ENCODE measurements at places on chromosomes 13 and 19.

DNA sequence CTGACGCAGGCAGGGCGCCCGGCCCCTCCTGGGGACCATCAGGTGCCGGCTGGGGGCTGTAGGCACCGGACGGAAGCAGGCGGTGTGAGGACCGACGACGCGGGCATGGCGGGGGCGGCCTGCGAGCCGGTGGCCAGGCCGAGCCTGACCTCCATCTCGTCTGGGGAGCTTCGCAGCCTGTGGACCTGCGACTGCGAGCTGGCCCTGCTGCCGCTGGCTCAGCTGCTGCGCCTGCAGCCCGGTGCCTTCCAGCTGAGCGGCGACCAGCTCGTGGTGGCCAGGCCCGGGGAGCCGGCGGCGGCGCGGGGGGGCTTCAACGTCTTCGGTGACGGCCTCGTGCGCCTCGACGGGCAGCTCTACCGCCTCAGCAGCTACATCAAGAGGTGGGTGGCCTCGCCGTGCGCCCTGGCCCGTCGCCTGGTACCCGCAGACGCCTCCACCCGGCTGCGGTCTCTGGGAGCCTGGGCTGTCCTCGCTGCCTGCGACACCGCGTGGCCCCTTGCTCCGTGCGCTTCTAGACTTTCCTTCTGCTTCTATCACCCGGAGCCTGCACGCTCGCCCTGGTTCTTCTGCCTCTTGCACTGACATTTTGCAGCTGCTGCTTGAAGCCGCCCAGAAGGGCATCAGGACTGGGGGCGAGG is 460 bp downstream of the MEDAG start:
- peak; percentile 10 for DNase-seq

DNA sequence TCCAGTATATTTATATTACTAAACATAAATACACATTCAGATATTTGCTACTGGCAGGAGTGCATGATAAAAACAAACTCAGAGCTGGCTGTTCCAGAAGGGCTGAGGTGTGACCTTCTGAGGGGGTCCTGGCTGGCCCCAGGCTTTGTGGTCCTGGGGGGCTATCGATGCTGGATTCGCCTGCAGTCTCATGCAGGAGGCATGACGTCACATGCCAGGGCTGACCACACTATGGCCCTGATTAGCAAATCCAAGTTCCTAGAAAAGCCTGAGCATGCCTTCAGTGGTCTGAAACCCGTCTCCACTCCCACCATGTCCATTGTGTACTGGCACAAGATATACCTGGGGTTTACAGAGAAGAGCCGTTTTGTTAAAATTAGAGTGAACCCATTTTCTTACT is 97.9 kb downstream of the KL start:
- DNase-seq: no peak

GRCh38 chr13:73934215-73934641 is 200.0 kb downstream of the KLF12 start:
- DNase-seq: no peak

GRCh38 chr19:56156768-56157167 is 15.7 kb downstream of the ZNF444 start:
- no peak for DNase-seq

- no peak for DNase-seq
Measured at GRCh38 chr13:35714588-35715377, 238.3 kb upstream of the MAB21L1 start.

- peak; percentile 62 for DNase-seq
Measured at GRCh38 chr19:17703824-17704463, 15.3 kb upstream of the MAP1S start.

DNA sequence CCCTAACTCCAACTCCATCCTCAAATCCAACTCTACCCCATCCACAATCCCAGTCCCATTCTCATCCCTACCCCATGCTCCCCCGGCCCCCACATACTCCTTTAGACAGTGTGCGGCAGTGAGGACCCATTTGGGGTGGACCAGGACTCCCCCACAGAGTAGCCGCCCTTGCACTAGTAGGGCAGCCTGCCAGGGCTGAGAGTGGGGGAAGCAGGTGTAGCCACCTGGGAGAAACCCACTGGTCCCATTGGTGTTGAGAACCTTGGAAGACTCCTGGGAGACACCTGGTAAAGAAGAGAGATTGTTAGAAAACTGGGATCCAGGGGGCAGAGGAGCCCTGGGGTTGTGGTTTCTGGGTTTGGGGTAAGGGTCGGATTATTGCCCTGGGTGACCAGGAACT is 4.6 kb downstream of the KLK13 start:
- DNase-seq: no peak

GRCh38 chr13:65744836-65745235 is 1485.3 kb downstream of the PCDH9 start:
- no peak for DNase-seq

DNA sequence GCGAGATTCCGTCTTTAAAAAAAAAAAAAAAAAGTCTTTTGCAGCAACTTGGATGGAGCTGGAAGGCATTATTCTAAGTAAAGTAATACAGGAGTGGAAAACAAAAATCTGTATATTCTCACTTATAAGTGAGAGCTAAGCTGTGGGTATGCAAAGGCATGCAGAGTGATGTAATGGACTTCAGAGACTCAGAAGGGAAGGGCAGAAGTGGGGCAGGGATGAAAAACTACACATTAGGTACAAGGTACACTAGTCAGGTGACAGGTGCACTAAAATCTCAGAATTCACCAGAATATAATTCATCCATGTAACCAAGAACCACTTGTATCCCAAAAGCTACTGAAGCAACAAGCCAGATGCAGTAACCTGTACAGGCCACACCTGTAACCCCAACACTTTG is 2.0 kb downstream of the GP6 start:
- no peak for DNase-seq

DNA sequence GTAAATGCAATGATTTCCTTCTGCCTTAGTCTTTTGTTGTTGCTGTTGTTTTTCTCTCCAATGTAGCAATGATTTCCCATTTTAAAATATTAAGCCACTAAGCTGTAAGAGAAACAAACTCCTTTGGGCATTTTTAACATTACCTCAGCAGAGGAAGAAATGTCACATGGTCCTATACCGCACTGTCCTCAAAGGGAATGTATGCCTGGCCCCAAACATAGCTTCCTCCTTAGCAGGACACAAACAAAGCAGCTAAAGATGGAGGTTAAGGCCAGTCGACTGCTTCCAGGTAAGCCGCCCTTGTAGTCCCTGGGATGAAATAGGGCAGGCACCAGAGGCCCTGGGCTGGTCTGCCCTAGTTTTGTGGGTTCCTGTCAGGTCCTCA is 249.0 kb downstream of the TSHZ3 start:
- no peak for DNase-seq

DNA sequence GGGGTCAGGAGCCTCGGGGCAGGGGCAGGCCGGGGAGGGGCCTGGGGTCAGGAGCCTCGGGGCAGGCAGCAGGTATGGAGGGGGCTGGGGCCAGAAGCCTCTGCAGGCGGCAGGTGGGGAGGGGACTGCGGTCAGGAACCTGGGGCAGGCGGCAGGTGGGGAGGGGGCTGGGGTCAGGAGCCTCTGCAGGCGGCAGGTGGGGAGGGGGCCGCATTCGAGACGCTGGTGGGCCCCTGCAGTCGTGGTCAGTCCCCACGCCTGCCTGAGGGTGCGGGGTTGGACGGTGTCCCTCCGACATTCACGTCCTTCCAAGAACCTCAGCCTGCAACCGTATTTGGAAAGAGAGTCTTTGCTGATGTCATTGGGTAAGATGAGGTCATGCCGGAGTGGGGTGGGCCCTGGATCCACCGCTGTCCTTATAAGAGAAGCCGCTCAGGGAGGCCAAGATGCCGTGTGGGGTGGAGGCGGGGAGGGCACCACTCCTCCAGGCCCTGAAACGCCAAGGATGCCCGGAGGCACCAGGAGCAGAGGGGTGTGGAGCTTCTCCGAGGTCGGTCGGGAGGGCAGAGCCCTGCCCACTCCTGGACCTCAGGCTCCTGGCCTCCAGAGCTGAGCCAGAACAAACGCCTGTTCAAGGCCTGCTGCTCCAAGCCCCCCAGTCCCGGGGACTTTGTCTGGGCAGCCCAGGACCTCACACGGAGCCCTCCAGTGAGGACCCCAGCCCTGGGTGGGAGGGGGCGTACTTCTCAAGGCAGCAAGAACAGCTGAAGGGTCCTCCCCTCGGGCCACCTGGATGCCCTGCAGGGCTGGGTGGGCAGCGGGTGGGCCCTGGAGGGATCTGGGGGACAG is 30.1 kb downstream of the PIP5K1C start:
- DNase-seq: no peak

DNA sequence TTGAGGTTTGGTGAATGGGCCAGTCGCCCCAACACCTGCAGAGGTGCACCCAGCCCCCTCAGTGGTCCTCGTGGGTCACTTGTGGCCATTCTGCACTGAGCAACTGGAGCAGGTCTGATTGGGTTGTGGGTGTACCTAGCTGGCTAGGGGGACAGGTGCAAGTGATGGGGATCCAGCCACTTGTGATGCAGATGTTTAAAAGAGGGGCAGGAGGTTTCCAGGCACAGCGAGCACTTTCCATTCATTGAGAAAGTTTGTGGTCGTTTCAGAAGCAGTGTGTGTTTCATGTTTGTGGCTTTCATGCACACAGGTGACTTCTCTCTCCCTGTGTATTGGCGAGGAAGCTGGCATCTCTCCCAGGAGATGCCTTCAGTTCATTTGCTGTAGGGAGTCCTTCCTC is 34.7 kb downstream of the TSSK6 start:
- DNase-seq: no peak

DNA sequence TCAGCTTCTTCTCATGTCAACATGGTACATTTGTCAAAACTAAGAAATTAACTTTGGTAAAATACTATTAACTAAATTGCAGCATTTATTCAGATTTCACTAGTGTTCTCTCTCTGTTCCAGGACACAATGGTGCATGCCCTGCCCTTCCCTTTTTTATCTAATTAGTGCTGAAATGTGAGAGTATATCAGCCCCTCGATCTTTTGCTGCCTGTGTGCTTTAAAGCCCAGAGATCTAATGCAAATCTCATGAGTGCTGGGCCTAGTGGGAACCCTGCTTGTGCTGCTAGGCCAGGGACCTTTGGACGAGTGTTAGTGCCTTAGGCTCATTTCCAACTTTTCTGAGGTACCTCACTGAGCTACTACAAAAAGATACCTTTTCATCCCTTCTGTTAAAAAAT is 221.1 kb upstream of the EDNRB start:
- DNase-seq: no peak

- DNase-seq: no peak
Measured at GRCh38 chr19:50790396-50790795, at the start of gene ACP4. ACP4 (plus strand) TSS chr19:50790415; CDS start chr19:50790415, 0 bp downstream.

GRCh38 chr13:112457485-112457884 is 81.3 kb downstream of the SPACA7 start:
- DNase-seq: no peak

DNA sequence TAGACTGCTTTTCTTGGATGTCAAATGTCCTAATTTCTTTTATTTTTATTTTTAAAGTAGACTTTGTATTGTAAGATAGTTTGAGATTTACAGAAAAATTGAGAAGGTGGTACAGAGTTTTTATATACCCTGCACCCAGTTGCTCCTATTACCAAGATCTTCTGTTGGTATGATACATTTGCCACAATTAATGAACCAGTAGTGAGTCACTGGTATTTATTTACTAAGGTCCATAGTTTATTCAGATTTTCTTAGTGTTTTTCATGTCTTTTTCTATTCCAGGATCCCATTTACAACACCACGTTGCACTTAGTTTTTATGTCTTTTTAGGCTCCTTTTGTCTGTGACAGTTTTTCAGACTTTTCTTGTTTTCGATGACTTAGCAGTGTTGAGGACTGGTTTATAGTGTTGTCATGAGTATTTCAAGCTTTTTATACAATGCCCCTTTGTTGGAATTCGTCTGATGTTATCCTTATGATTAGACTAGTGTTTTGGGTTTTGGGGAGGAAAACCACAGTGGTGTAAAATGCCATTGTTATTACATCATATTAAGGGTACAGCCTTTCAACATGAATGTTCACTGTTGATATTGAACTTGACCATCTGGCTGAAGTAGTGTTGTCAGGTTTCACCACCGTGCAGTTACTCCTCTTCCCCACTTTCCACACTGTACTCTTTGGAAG is 35.9 kb downstream of the COG3 start:
- DNase-seq: no peak

DNA sequence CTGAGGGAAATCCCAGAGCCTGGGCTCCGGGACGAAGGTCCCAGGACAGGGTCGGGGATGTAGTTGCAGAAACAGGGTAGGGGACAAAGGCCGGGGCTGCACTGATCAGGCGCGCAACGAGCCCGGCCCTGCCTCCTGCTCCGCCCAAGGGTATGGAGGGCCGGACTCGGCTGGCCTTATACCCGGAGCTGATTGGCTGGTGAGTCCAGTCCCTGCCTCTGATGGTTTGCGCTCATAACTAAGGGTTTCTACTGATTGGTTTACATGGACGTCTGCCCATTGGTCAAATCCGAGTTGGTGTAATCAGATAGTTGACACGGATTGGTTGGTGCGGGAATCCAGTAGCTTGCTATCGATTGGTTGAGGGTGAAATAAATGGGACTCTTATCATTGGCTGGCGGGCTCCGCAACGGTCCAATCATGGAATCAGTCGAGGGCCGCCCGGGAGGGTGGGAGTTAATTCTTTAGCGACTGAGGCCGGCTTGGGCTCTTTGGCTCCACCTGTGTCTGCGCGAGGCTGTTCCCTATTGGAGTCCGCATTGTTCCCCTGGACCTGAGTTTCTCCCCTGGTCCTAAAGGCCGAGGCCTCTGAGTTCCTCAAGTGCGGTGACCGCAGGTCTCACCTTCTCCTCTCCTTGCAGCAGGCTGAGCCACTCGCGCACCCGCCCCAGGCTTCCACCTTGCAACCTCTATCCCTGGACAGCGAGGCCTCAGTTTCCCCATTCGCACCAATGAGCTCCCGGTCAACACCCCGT is 570 bp upstream of the MPND start:
- DNase-seq: peak; percentile 86

- DNase-seq: no peak
Measured at GRCh38 chr19:30584090-30584489, 211.9 kb downstream of the ZNF536 start.

- no peak for DNase-seq
Measured at GRCh38 chr13:32811297-32811800, 204.9 kb upstream of the KL start.
